M059J (cell line): ENCODE measurements at places on chromosomes 16 and 17. TPM values are rescaled to one million over a fixed set of nuclear protein-coding genes. Genes with fewer than 3 reads are reported as not detected.

DNA sequence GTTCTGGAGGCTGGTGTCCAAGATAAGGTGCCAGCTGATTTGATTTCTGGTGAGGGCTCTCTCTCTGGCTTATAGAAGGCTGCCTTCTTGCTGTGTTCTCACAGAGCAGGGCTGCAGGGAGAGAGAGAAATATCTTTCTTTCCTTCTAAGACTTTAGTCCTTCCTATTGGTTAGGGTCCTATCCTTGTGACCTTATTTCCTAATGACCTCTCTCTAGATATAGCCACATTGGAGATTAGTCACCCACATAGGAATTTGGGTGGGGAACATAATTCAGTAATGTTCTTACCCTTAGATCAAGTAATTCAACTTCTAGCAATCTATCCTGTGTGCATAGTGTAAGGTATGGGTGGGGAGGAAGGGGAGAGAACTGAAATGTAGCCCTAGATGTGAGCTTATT, 18.0 kb upstream of the ABCA5 start:
- no peak for DNase-seq

Gene CHST6
- 0.98 and 1.4 TPM in 2 replicates for total RNA-seq

Gene TEKT1
- not detected in 2 replicates for total RNA-seq

DNA sequence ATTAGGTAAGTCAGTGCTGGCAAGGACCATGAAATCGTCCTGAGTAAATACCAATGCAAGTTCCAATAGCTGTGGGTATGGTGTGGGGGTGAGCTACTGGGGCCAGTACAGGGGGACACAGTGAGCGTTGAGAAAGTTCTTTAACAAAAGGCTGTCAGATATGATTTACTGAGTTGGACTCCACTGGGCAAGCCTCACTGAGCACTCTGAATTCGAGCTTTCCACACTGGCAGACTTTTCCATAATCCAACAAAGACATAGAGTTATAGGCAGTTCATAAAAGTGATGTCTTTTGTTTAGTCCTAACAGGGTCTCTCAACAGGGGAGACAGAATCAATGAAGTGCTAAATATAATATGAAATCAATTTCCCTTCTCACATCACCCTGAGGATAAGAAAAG, 489.0 kb downstream of the KCNJ2 start:
- no peak for DNase-seq

Gene ADAT1
- total RNA-seq: 77.2 and 121 TPM in 2 replicates

DNA sequence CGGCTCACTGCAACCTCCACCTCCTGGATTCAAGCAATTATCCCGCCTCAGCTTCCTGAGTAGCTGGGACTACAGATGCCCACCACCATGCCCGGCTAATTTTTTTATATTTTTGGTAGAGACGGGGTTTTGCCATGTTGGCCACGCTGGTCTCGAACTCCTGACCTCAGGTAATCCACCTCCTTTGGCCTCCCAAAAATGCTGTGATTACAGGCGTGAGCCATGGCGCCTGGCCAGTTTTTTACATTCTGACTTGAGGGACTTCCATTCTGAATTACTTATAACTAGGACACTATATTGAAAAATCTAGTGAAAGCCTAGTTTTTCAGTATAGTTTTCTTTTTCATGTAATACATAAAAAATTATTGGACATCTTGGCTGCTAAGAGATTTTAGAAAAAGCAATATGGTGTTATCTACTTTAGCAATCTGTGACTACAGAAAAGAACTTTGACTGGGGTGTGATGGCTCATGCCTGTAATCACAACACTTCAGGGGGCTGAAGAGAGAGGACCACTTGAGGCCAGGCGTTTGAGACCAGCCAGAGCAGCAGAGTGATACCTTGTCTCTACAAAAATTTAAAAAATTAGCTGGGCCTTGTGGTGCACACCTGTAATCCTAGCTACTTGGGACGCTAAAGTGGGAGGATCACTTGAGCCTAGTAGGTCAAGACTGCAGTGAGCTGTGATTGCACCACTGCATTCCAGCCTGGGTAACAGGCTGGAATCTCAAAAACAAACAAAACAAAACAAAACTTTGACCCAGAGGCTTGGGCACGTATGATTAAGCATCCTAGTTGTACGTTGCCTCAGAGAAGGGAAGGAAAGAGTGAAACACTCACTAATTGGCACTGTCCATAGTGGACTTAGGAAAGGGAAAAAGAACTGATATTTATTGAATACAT, 26.8 kb upstream of the GOSR1 start:
- peak; percentile 21 for DNase-seq

Gene TBC1D3H
- not detected in 2 replicates for total RNA-seq

- no peak for DNase-seq
Observed at GRCh38 chr16:28846933-28847273, 755 bp upstream of the TUFM start.

DNA sequence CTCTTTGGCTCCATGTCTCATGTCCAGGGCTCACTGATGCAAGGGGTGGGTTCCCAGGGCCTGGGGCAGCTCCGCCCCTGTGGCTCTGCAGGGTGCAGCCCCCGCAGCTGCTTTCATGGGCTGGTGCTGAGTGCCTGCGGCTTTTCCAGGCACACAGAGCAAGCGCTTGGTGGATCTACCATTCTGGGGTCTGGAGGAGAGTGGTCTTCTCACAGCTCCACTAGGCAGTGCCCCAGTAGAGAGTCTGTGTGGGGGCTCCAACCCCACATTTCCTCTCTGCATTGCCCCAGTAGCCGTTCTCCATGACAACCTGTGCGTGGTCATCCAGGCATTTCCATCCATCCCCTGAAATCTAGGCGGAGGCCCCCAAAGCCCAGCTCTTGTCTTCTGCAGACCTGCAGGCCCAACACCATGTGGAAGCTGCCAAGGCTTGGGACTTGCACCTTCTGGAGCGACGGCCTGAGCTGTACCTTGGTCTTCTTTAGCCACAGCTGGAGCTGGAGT, 5.2 kb downstream of the IL32 start:
- no peak for DNase-seq

Gene TBKBP1
- total RNA-seq: 1.3 and 2.6 TPM in 2 replicates

GRCh38 chr16:67024384-67025209, 4.4 kb upstream of the CBFB start:
- no peak for DNase-seq

Gene ZNF385C
- total RNA-seq: 0.81 TPM in 1 of 2 replicates, not detected in the other

Gene GSG1L
- not detected in 2 replicates for total RNA-seq

Gene CD300H
- not detected in 2 replicates for total RNA-seq

DNA sequence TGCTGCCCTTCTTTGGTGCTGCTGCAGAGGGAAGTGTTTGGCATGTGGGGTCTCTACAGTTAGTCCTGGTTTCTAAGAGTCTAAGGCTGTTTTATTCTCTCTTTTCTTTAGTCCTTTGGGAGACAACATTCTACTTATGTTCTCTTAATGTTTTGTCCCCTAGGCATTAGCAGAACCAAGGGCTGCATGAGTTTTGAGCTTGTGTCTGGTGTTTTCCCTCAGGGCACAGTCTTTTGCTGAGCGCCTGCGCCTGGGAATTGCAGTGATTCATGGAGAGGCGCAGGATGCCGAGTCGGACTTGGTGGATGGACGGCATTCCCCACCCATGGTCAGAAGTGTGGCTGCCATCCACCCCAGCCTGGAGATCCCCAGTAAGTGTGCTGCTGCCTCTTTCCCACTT, 41.1 kb upstream of the SLC5A10 start:
- no peak for DNase-seq

Gene SOX8
- not detected in 2 replicates for total RNA-seq

Gene OR4D1
- total RNA-seq: not detected in 2 replicates

Gene KCNH4
- not detected in 2 replicates for total RNA-seq

DNA sequence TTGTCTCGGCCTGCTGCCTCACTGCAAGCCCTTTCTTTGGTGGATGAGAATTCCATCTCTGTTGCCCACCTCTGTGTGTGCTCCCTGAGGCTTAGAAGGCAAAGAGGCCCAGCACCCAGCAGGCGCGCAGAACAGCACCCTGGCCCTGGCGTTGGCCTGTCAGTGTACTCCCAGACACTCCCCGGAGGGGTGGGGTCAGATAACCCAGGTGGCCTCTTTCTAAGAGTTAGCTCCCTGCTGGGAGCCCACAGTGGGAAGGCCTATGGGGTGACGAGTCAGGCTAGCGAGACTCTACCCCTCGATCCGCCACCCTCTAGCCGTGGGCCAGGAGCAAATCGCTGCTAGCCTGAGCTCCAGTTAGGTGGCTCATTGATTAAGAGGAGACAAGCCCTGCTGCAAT, 38.1 kb downstream of the SRL start:
- no peak for DNase-seq
